ENCODE measurements at places on chromosomes 6 and 20.

GRCh38 chr20:32918751-32919150 is 60.0 kb downstream of the EFCAB8 start:
- no peak for DNase-seq

DNA sequence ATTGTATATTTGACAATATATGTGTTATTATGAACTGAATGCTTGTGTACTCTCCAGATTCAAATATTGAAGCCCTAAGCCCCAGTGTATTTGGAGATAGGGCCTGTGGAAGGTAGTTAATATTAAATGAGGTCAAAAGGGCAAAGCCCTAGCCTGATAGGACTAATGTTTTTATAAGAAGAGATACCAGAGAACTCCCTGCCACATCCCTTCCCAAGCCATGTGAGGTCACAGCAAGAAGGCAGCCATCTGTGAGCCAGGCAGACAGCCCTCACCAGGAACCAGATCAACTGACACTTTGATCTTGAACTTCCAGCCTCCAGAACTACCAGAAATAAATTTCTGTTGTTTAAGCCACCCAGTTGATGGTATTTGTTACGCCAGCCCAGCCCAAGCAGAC is 36.4 kb upstream of the FBXL4 start:
- DNase-seq = no peak

GRCh38 chr20:46324960-46325703 is 16.8 kb upstream of the CDH22 start:
- DNase-seq = no peak

GRCh38 chr6:137490006-137490905 is 3.9 kb downstream of the OLIG3 start:
- no peak for DNase-seq

GRCh38 chr20:32150291-32150848 is 40.9 kb downstream of the TM9SF4 start:
- no peak for DNase-seq

GRCh38 chr6:51891784-51892183 is 195.6 kb downstream of the PKHD1 start:
- no peak for DNase-seq

DNA sequence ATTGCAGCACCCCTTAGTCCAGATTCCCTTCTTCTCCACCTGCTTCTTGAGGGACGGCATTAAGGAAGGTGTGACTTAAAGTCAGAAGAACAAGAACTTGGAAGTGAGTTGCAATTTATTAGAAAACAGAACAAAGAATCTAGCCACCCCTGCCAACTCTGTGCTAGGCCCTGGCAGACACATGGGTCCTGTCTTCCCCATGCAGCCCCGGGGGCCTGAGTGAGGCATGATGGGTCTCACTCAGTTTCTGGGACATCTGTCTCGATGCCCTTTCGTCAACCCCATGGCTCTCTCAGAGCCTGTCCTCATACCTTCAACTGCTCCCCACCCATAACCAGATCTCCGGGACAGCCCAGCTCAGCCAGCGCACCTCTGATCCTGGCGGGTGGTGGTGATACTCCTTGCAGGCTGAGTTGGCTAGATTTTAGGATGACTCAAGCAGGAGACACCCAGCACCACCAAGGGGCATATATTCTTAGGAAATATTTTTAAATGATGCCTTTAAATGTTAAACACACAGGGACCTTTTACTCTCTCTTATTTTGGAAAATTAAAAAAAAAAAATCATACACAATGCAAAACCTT is 143.2 kb upstream of the RNF24 start:
- no peak for DNase-seq

DNA sequence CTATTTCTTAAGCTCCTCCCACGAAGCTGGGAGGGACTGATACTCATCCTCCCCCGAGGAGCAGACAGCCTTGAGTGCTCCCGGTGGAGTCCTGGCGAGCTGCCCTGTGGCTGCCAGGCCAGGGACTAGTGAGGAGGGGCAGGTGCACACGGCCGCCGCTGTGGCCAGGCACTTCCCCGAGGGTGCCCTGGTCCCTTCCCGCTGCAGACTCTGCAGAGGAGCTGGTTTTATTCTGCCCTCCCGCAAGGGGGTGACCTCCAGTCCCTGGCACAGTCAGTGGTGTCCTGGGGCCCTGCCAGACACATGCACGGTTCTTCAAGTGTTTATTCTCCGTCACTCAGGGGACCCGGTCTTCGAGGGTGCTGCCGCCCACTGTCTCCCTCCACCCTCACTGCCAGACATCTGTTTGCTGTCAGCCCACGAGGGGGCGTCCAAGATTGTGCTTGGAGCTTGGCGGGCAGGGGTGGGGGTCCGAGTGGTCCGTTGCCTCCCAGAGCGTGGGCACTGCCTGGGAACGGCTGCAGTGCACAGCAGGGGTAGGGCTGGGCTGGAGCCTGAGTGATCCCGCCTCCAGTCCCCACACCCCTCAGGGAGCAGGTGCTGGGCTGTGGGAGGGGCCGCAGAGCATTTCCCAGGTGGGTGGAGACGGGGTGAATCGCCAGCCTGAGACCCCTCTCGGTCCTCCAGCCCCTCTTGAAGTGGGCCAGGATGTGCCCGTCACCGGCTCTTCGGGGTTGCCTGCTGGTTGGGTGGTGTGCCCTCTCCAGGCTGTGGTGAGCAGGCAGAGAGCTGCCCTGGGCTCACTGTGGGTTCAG is 3.1 kb upstream of the CABLES2 start:
- DNase-seq = peak; percentile 63

DNA sequence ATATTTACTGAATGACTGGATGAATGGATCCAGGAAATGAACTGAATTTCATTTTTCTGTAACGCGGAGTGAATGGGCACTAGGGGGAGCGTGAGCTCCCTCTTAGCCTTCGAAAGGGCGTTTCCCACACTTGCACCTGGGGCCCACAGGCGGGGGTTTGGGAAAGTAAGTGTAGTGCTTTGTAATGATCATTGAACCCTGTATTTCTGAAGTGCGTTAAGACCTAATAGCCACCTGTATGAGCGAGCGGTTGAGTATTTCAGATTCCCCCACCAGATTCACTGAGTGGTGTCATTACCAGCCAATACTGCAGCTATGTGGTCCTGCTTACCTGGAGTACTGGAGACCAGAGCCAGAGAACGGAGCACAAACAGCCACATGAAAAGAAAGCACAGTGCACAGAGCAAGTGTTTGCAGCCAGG is 10.5 kb downstream of the SYTL3 start:
- DNase-seq = no peak

- no peak for DNase-seq
These were observed 104.8 kb downstream of the ELOVL4 start for GRCh38 chr6:79842376-79843040.

DNA sequence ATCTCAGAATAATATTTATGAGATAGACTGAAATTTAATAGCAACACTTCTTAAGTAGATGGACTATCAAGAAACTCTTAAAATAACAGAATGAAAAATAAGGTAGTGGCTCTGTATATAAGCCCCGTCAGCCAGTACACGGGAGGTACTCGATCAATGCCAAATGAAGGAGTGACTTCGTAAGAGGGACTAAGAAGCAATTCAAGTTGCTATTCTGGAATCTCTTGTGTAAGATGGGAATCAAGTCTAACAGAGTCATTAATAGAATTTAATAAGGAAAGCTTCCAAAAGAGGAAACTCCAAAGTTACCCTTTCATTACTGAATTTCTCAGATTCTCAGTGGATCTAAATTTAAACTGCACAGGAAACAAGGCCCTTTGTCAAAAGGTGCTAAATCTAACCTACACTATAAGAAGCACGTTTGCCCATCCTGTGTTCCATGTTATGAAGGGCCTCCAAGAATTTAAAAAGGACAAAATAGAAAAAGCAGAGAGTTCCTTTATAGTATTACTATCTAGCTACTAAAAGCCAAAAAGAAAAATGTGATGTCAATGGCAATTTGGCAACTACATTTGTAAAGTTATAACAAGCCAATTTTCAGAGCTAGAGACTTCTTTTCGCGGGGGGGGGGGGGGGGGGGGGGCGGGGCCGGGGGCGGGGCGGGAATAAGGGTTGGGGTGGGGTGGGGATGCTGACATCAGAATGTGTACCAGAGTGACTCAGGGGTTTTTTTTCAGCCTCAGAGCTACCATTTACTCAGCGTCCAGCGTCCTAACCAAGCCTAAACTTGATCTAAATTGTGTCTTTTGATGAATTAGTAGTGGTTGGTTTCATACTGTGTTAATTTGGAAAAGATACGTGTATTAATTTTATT is 200.6 kb downstream of the GMPR start:
- DNase-seq = no peak

DNA sequence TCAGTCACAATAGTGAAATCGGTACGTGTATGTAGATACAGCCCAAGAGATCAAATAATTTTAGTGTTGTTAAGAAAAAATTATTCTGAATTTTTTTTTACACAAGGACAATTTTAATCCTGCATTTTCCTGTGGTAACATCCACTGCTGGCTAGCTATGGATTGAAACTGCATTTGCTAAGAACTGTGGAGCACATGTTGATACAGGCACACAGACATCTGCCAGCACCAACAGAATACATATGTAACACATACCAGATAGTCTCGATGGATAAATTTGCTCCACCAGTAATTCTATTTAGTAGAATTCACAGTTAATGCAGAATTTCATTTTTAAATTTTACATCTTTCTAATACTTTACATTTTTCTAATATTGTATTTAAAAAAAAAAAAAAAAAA is 2.2 kb downstream of the ASIP start:
- no peak for DNase-seq

DNA sequence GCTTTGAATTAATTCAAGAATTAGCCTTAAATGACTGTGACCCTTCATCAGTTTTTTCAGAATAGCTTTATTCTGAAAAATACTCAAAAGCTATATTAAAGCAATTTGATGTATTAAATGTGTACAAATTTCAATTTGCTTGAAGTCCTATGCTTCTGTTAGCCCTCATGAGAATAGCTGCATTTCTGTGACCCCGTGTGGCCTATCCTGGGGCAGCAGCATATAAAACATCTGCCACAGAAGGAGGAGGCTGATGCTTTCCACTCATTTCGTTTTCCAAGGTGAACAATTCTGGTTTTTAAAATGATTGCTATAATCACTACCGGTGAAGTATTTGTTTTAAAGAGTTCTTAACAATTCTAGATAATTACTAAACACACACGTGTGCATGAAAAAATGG is 360.3 kb downstream of the BTBD9 start:
- DNase-seq = no peak

GRCh38 chr6:22364306-22364705 is 67.5 kb upstream of the PRL start:
- DNase-seq = no peak

- no peak for DNase-seq
These were observed 47.3 kb upstream of the SASH1 start for GRCh38 chr6:148295261-148295887.

- no peak for DNase-seq
These were observed 119.0 kb upstream of the RPS6KA2 start for GRCh38 chr6:166745801-166746668.

DNA sequence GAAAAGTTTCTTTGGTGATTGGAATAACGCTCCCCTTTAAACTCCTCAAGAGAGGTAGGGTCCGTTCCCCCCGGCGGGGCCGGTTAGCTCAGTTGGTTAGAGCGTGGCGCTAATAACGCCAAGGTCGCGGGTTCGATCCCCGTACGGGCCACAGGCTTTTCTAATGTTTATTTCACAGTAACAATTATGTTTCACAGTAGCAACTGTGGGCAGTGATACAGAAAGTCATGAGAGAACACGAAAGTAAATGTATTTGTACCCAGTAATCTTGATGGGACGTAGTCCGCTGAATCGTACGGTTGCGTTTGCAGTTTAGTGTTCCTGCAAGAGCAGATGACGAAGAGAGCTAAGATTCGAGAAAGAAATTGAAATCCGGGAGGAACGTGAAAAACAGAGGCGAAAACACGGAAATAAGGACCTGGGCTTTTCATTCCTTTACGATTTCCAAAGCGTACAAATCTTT is 505.5 kb downstream of the PRIM2 start:
- DNase-seq = no peak

DNA sequence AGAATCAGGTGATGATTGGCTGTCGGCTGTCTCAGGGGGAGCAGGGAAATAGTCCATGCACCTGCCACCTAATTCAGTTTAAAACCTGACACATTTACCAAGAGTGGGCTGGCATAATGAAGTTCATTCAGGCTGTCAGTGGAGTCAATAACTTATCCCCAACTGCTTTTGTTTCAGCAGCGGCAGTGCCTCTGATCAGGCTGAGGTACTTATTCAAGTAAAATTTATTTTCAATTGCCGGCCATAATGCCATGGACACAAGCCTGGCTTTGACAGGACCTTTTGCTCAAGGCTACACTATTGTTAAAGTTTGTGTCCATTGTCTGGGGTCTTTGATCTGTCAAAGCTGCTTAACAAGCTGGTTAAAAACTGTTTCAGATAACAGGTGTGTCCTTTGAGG is 20.6 kb downstream of the OLIG3 start:
- DNase-seq = no peak

DNA sequence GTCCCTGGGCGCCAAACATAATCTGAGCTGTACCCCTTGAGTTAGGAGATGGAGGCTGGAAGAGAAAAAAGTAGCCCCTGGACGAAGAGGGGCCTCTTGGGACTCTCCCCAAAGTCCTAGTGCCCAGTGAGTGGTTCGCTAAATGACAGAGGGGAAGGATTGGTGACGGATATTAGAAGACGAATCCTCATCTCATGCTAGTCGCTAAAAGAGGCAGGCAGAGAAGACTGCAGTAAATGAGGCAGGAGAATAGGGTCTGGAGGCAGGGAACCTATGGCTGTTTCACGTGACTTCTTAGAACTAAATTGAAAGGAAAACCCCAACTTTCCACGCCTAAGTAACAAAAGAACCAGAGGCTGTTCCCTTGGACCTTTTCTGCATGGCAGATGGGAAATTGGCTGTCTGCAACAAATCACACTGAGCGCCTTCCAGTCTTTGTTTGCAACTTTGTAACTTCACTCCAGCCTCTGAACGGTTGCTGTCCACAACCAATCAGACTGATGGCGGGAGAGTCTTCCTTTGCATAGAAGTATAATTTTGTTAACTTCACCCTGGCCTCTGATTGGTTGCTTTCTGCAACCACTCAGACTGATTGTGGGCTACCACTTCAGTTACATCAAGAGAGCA is 731 bp upstream of the RBL1 start:
- no peak for DNase-seq

DNA sequence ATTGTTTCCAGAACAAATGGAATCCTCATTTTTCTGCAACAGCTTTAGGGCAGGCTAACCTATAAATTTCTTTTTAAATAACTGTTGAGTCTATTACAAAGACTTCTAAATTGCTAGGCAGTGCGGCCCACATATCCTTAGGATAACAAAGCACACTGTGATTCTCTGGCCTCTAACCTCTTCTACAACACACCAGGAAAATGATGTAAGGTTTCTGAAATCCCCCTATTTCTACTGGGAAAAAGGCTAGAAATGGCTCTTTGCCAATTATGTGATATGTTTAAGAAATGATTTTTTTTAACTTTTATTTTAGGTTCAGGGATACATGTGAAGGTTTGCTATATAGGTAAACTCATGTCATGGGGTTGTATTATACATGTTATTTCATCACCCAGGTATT is 17.3 kb upstream of the NT5E start:
- no peak for DNase-seq

GRCh38 chr6:84449220-84449619 is 221.8 kb upstream of the CEP162 start:
- DNase-seq = no peak

Data from activated naive CD8-positive, alpha-beta T cell treated with anti-CD3 and anti-CD28 coated beads, Interleukin-2, amount 10 ng/mL, durations not matched to agents 7 days and 5 days (primary cell).